ENCODE measurements at places on chromosomes 13 and 19.

GRCh38 chr13:80823472-80823871 lies 482.5 kb upstream of the SPRY2 start:
- no peak for DNase-seq

- DNase-seq: no peak
Measured at GRCh38 chr13:73284081-73284874, 225.5 kb downstream of the KLF5 start.

DNA sequence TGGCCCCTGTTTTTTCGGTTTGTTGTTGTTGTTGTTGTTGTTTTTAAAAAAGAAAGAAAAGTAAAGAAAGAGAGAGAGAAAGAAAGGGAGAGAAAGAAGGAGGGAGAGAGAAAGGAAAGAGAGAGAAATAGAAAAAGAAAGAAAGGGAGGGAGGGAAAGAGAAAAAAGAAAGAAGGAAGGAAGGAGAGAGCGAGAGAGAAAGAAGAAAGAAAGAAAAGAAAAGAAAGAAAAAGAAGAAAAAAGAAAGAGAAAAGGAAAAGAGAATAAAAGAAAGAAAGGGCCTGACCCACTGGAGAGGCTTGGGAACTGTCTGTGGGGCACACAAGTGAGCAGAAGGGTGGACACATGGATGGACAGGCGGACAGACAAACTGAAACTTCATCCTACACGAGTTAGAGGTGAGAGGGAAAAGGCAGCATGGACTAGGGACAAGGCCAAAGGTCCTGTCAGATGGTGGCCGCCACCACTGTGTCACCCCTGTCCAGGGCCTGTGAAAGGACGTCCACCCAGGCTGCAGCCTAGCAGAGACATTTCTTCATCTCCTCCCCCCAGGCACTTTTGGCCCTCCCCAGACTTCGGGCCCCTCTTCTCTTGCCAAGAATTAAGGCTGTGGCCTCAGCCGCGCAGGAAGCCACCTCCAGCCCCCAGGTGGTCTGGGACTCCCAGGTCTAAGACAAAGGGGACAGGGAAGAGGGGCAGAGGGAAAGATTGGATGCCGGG lies 9.1 kb upstream of the BCAM start:
- DNase-seq: no peak

GRCh38 chr13:66915596-66916185 lies 314.4 kb downstream of the PCDH9 start:
- no peak for DNase-seq

DNA sequence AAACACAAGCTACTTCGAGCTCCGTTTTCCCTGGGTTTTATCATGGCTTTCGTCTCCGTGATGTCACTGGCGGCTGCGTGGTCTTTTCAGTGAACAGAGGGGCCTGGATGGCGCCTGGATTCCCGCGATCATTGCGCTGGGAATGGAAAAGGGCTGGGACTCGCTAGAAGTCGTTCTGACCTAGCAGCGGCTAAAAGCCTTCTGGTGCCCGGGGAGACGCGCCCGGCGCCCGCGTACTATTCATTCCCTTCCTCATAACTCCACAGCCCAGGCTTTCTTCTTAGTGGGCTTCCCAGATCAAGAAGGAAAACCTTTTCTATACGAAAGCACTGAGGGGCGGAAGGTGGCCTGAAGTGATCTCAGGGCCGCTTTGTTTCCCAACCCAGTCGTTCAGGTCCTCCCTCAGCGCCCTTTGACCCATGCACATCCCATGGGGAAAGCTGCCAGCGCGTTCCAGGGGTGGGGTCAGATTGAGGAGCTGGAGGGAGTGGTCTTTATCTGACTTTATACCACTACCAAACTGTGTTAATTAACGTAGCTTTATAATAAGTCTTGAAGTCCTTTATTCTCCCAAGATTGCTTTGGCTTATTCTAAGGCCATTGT lies 96.6 kb downstream of the ELF1 start:
- DNase-seq: no peak

GRCh38 chr13:102658660-102659059 lies 36.2 kb downstream of the METTL21C start:
- no peak for DNase-seq

- no peak for DNase-seq
Measured at GRCh38 chr13:32243695-32244094, 71.5 kb downstream of the ZAR1L start.

DNA sequence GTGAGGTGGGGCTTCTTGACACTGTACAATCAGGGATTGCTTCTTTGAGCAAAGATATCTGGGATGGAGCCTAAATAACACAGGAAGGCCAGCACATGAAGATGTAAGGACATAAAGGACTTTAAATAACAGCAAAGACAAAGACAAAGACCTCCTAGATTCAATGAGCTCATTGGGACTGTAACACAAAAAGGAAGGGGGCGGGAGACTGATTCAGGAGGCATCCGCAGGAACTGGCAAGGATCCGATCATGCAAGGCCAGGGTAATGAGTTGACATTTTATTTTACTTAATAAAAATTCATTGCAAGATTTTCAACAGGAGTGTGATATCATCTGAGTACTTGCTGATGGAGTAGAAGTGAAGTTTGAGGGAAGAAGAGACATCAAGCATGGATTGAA lies 121.5 kb downstream of the LHFPL6 start:
- DNase-seq: no peak

DNA sequence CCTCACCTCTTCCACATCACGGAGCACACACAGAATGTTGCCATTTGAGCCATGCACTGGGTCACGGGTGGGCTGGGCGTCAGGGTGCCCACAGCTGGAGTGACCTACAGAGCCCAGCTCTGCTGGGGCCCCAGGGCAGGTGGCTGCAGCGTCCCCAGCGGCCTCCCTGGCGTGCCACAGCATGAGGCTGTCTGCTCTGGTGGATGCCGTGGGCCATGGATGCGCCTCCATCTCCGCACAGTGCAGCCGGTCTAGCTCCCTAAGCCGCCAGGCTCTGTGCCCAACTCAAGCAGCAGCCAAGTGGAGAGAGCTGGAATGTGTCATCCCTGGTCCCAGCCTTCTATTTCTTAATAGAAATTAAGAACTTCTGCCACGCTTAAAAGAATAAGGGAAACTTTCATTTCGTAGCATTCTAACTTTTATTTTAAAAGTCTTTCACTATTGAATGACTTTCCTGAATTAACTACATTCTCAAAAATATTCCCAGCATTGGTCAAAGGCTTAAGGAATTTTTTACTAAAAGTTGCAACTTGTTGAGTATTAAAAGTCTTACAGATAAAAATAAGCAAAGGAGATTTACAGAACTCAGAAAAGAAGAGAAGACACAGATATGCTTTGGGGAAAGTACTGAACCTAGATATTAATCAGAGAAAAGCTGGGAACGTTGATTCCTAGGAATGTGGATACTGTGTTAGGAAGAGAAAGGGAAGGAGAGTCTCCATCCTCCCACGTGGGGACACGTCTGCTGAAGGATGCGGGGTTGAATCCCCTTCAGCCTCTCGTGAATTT lies 59.3 kb downstream of the ATP11A start:
- no peak for DNase-seq

- DNase-seq: no peak
Measured at GRCh38 chr19:16514383-16515019, 18.3 kb downstream of the C19orf44 start.

GRCh38 chr13:114203536-114203935 lies 24.5 kb downstream of the CFAP97D2 start:
- DNase-seq: no peak

DNA sequence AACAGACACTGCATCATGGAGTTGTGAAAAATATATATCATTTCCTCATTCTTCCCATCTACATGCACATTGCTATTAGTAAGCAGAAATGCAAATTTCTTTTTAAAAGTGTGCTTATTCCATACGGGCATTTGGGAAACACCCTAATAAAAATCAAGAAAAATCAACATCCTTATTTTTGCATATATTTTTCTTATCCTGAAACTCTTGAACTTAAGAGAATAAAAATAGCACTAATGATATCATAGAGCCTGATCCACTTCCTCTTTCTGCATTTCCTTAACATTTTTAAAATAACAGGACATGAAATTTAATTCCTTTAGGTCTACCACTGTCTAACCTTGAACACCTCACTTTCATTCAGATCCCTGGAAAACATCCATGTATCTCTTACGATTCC lies 123.3 kb downstream of the VWA8 start:
- DNase-seq: no peak

DNA sequence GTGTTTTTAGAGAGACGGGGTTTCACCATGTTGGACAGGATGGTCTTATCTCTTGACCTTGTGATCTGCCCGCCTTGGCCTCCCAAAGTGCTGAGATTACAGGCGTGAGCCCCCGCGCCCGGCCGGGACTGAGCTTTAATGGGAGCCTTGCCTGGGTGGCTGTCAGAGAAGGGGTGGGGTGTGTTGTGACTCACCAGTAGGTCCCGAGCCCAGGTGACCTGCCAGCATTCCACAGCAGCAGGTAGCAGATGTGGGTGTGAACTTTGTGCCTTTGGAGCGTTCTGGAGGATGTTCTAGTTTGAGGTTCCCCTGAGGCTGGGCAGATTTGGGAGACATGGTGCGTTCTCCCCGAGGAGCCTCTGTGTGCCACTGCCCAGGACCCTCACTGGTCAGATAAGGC lies 7.1 kb upstream of the EPN1 start:
- DNase-seq: no peak

- DNase-seq: no peak
Measured at GRCh38 chr19:49366110-49366509, 2.4 kb downstream of the DKKL1 start.

DNA sequence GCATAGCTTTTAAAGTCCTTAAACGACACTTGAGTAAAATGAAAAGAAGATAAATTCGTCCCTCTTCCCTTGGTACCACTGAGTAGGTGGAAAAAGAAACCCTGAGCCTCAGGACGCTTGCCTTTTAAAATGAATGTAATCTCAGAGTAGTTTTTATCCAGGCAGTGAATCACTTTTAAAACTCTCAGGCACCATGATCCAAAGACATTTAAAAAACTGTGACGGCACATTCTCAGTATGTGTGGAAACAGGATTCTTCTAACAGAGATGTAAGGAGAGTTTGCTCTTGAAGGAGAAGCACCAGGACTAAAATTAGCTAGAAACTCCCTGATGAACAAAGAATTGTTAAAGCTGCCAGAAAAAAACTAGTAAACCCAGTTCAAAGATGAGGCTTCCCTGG lies 105.7 kb upstream of the SLC15A1 start:
- DNase-seq: no peak

GRCh38 chr19:13984875-13985741 lies 21.0 kb downstream of the RFX1 start:
- no peak for DNase-seq

DNA sequence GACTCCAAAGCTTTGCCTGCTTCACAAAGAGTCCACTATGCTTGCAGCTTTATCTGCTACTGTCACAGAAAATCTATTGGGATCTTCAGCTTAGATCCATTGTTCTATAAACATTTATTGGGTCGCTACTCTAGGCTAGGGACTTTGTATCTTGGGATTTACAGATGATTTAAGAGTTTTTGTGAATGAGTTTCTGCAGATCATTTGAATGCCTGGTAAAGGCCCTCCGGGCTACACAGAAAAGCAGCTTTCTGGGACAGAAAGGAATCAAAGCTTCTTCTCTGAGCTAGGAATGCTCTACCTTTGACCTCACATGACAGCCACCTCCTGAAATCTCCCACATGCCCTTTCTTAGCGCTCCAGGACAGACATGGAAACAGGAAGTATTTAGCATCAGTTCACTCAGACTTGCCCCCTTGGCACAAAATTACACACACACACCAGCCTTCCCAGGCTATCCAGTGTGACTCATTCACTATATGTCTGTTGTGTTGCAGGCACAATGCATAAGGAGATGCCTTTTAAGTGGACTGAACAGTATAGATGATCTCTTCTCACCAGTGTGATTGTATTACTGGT lies 492.4 kb downstream of the DACH1 start:
- DNase-seq: no peak

GRCh38 chr19:47897861-47898260 lies 11.7 kb upstream of the SULT2A1 start:
- DNase-seq: no peak

DNA sequence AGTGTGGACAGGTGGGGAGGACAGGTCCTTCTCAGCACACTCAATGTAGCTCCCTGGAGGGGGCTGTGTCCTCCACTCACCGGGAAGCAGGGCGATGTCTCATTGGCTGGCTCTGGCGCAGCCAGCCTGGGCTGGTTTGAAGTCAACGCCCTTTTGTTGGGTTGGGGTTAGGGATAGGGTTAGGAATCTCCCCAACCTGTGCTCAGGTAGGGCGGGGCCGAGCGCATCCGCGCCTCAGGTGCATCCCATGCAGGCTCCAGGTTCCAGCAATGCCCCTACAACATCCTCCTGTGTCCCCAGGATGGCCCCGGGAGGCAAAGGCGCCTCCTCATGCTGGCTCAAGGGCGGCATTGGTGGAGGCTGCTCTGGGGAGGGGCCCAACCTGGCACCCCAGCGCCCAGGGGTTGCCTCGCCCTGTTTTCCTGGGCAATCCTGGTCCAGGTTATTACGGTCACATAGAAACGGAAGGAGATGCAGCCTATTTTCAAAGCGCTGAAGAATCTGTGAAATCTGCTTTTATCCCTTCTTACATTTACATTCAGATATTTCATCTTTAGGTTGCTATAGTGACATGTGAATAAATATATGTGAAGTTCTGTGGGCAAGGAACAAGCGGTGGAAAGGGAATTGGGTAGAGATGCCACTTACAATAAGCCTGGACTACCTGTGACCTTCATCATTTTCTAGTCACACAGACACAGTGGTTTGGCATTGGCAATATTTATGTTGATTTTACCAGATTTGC lies 74.3 kb downstream of the TM9SF2 start:
- DNase-seq: no peak

- no peak for DNase-seq
Measured at GRCh38 chr19:16168465-16169081, 4.8 kb downstream of the CIB3 start.

GRCh38 chr19:18322318-18322758 lies 538 bp downstream of the LSM4 start:
- DNase-seq: no peak

- DNase-seq: no peak
Measured at GRCh38 chr13:97198753-97199152, 23.4 kb upstream of the MBNL2 start.

DNA sequence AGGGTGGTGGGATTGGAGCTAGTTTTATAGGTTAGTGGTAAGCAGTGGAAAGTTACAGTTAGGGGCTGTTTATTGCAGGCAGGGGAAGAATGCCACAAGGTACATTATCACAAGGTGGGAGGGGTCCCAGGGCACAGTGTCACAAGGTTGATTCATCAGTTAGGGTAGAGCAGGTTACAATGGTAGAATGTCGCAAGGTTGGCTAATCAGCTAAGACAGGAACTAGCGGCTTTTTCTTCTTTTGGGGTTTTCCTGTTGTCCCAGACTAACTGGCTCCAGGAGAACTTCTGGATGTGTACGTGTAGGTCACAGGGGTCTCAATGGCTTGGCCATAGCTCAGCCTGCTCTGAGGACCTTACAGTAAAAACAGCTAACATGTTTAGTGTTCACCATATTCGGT lies 1221.1 kb downstream of the SLITRK1 start:
- DNase-seq: no peak

DNA sequence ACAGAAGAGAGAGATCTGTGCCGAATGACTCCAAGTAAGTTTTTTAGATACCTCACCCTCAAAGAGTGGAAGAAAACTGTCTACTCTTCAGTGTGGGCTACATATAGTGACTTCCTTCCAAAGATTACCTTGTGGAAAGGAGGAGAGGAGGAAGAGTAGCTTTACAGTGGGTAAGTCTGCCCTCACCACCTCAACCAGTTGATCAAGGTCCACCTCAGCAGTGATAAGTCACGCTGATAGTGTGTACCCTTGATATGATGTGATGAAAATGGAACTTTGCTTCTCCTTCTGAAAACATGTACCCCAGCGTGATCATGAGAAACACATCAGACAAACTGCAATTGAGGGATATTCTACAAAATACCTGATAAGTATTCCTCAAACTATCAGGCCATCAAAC lies 20.6 kb downstream of the KLF5 start:
- DNase-seq: no peak

- no peak for DNase-seq
Measured at GRCh38 chr13:58190577-58190976, 559.0 kb downstream of the PCDH17 start.

Measured in activated T-helper 9 cell treated with anti-CD3 and anti-CD28 coated beads, Interleukin-2, amount 50 U/mL, for 16 hours (primary cell).